T-cell (primary cell): ENCODE measurements at places on chromosomes 3 and 15.
A peak's percentile ranks its signal among the peaks of the same experiment; 100 is the strongest.

DNA sequence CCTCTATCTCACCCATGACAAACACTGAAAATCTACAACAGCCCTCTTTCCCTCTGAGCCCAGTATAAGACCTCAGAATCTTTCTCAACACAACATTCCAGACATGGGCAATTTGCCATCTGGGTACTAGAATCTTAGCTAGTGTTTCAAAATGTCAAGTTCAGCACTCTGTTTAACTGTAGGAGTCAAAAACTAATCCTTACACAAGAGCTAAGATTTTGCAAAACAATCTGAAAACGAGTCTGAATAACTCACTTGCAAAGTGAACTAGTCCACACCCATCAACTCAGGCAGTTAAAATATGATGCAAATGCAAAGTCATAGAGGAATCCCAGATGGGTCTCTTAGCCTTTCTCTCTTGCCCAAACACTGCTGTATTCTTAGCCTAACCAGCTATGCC is 67.8 kb downstream of the GPR176 start:
- no peak for DNase-seq

DNA sequence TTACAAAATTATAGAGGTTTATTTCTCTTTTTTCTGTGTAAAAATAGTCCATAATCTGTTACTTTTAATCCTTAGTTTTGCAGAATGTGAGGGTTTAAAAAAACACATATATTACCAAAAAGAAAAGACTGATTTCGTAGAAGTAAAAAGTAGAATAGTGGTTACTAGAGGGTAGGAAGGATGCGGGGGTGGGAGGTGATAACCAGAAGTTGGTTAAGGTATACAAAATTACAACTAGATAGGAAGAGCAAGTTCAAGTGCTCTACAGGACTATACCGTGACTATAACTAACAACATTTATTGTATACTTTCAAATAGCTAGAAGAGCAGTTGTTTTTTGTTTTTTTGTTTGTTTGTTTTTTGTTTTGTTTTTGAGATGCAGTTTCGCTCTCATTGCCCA is 16.1 kb downstream of the CASR start:
- no peak for DNase-seq

- no peak for DNase-seq
Observed at GRCh38 chr3:124784686-124785382, 54.6 kb downstream of the UMPS start.

DNA sequence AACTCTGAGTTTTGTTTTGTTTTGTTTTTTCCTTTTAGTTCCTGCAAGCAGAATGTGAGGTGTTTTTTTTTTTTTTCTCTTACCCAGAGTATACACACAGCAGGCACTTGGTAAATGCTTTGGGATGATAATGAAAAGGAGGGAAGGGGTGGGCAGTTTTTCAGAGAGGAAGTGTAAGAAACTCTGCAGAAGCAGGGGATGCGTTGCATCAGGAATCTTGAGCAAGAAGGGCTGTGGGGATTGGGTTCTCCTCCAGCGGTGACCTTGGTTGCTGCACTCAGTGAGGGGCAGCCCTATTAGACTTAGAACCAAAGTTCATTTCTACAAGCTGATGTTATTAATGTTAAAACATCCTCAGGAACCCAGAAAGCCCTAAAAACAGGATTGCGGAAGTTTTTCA is 32.2 kb upstream of the TMEM158 start:
- DNase-seq = no peak

DNA sequence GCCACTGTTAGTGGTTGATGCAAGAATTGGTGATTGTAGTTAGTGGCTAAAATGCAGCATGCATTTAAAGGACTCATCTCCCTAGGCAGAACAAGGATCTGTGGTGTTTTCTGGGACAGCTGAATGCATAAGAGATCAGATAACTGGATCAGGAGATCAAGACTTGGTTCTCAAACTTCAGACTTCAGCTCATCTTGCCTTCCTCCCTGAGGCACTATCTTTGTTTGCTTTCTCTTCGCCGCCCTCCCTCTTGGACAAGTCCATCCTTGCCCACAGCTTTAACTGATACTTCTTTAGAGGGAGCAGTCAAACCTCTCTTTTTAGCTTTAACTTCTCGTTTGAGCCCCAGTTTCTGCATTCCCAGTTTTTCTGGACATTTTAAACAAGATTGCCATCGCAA is 195.4 kb upstream of the TPRG1 start:
- DNase-seq = no peak

DNA sequence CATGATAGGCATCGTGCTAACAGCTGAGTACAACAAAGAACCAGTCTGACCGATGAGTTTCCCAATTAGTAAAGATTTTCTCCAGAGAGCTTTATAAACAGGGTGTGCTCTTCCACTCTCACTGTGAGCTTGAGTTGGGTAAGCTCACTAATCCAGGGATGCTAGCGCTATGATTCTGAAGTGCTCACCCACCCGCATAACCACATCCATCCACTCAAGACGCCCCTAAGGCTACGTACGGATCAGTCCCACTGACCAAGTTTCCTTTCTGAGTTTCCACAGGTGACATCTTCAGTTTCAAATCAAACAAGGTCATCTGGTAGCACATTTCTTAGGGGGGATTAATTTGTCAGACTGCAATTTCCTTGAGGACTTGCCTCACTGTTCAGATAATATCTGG is 141.1 kb upstream of the ABI3BP start:
- no peak for DNase-seq

DNA sequence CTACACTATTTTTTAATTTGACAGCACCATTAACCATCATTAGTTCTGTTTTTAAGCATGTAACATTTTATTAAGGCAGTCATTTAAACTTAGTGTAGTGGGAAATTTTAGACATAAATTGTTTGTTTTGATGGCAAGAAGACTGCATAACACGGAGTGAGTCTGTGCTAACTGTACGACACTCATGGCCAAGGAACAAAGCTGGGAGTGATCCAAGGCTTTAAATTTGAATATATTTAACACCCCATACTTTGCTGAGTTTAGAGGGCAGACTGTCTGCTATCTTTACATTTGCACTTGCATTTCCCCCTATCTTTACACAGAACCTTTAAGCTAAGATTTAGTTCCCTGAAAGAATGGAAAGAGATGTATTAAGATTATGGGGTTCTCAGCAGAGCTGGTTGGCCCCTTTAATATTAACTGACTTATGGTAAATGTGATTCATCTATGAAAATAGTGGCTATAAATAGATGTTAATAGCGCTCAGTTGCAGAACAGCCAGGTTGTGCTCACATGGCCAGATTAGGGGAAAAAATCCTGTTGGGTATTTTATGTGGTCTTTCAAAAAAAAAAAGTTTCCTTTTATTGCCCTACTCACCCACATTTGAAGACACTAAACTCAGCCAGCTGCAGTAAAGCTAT is 120.7 kb downstream of the CMSS1 start:
- no peak for DNase-seq

DNA sequence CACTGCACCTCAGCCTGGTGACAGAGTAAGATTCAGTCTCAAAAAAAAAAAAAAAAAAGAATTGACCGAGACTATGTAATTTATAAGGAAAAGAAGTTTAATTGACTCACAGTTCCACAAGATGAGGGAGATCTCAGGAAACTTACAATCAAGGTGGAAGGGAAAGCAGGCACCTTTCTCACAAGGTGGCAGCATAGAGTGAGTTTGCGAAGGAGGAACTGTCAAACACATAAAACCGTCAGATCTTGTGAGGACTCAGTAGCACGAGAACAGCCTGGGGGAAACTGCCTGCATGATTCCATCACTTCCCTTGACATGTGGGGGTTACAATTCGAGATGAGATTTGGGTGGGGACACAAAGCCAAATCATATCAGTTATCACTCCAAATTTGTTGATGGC is 380.9 kb downstream of the EDEM1 start:
- DNase-seq = no peak

DNA sequence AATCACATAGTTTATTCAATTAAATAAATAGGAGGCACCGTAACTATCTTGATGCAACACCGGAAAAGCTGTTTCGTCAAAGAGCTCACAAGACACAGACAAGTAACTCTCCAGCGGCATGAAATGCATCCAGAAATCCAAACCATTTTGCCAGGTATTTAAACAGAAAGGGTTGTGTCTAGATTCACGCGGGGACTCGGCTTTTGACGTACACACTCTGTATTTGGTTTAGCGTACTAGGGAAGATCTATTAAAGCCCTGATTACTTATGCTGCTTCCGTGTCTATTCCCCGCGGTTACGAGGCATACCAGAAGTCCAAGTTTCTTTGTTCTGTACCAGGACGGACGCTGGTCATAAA is 718 bp downstream of the BNIP2 start:
- peak; percentile 9 for DNase-seq

- DNase-seq = no peak
Observed at GRCh38 chr15:39756806-39757522, 25.7 kb downstream of the FSIP1 start.

GRCh38 chr3:171687581-171687980 is 122.7 kb downstream of the PLD1 start:
- no peak for DNase-seq

GRCh38 chr3:107662124-107662507 is 139.4 kb downstream of the BBX start:
- no peak for DNase-seq

DNA sequence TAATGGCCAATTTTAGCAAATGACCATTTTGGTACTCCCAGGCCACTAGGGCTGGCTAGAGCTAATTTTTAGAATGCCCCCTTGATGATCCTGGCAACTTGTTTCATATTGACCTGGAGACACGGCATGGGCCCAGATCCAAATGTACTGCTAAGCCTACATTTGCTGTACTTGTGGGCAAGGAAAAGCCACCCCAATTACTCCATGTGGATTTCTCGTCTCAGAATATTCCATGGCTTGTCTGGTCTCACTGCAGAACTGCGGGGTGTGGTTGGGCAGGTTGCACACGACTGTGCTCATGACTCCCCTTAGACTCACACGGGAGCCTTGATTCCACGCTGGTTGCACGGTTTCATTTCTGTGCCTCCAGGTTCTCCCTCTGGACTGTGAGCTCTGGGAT is 140.9 kb downstream of the RPLP1 start:
- DNase-seq = no peak

DNA sequence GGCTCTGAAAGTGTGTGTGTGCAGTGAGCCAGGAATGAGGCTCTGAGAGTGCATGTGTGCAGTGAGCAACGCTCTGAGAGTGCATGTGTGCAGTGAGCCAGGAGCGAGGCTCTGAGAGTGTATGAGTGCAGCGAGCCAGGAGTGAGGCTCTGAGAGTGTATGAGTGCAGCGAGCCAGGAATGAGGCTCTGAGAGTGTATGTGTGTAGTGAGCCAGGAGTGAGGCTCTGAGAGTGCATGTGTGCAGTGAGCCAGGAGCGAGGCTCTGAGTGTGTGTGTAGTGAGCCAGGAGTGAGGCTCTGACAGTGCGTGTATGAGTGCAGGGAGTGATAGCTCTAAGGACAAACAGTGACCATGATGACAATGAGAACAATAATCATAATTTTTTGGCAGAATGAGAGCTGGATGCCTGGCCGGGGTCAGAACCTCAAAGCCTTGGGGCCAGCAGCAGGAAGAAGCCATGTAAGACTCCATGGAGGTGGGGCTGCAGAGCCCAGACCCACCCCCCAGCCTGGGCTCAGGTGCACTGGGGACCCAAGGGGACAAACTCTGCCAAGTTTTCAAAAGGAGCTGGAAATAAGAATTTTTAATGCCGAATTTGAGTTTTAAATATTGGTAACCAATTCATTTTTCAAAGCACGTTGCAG is 85.7 kb upstream of the PRR20G start:
- no peak for DNase-seq

DNA sequence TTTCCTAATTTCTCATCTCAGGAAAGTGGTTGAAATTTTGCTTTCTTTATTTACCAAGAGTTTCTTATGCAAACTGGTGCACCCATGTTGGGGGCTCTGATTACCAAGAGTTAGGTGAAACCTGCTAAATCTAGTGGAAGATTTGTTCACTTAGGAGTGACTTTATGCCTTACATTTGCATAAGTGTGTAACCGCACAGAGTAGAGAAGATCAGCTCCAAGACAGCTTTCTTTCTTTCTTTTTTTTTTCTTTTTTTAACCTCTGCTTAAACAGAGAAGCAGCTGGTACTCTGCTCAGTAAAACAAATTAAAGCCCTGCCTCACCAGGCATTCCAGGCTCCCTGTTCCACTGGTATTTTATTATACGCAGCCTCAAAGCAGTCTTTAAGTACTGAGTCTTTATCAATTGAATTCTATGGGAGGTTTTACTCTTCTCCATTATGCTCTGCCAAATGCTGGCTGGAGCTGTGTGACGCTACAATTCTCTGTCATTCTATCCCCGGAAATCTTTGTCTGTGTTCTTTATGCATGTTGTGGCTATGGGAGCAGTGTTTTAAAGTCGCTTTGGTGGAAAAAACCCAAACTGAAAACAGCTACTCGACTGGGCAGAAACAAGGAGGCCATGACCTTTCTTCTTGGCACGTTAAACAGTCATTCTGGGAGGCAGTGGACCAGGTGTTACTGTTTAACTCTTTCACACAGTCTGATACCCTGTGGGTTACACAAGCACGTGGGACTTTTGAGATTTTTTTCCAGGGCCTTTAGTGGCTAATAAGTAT is 55.2 kb upstream of the GBE1 start:
- DNase-seq = no peak

GRCh38 chr3:127354761-127355160 is 66.9 kb upstream of the PRR20G start:
- no peak for DNase-seq

DNA sequence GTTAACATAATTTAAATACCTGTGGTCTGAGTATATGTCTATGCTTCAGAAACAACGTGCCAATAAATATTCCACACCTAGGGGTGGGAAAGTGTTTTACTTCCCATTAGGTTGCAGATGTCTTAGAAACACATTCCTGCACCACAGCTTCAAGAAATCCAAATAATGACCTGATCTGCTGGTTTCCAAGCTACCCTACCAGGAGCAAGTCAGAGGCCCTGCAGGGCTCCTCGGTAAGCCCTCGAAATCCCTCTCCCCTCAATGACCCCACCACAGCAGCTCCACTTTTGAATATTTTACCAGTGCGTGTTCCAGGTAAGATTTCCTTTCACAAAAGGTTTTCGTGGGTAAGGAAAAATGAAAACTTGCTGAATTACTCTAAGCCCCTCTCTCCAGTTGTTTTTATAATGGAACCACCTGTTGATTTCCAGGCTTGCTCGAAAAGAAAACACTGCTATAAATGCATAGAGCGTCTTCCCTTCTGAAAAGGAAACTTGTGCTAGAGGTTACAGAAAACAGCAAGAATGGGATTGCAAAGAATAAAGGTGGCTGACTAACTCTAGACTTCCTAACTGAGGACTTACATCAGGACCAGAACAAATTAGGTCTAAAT is 12.6 kb downstream of the IL12A start:
- no peak for DNase-seq

DNA sequence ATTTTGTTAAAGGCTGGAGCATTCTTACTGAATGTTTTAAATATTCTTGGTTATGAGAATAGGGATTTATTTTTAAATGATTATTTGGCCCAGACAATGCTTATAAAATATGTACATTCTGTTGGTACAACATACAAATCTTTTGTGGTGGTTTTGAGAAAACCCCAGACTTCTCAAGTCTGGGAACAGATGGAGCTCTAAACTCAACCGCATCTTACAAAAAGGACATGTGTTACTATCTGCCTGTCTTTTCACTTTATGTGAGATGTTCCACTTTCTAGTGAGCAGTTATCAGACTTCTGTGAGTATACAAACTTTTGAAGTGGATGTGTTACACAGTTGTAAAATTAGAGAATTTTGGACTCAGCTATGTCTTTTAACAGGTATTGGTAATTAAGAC is 135.5 kb upstream of the RBMS3 start:
- no peak for DNase-seq

- no peak for DNase-seq
Observed at GRCh38 chr3:43648957-43649356, 27.1 kb upstream of the ANO10 start.
